Kidney (tissue), 22 donors: ENCODE measurements at places on chromosomes 3 and 15. TPM values are rescaled to one million over a fixed set of nuclear protein-coding genes. Genes with fewer than 3 reads are reported as not detected.

- H3K4me1 ChIP-seq, result peaks cover 12% of the 10 kb centered on the region
- no peaks in the 10 kb centered on the region for H3K27me3 ChIP-seq
- no peaks in the 10 kb centered on the region for H3K36me3 ChIP-seq
- DNase-seq, result peak; percentile 47
- peak overlapping the region; percentile 63 for H3K4me3 ChIP-seq
Measured at GRCh38 chr15:42490291-42490670, 660 bp downstream of the ZNF106 start.

Gene GOLGA8S
- 0.60 TPM for total RNA-seq

- no peak overlapping the region for H3K27ac ChIP-seq
- peaks cover 3% of the 10 kb centered on the region for H3K4me1 ChIP-seq
- H3K4me3 ChIP-seq, result no peak overlapping the region
- peaks cover 35% of the 10 kb centered on the region for H3K36me3 ChIP-seq
- DNase-seq, result no peak
Measured at GRCh38 chr15:63560741-63561448, 36.3 kb upstream of the FBXL22 start.

GRCh38 chr15:71899674-71900073 is 89.3 kb downstream of the NR2E3 start:
- H3K4me1 ChIP-seq, result no peaks in the 10 kb centered on the region
- H3K36me3 ChIP-seq, result peaks cover 27% of the 10 kb centered on the region
- DNase-seq, result no peak
- no peaks in the 10 kb centered on the region for H3K27me3 ChIP-seq
- no peak overlapping the region for H3K4me3 ChIP-seq

Gene IQCF5
- not detected for total RNA-seq

Gene NPAP1
- total RNA-seq, result 0.19 TPM

Gene RARRES1
- 94.0 TPM for total RNA-seq

DNA sequence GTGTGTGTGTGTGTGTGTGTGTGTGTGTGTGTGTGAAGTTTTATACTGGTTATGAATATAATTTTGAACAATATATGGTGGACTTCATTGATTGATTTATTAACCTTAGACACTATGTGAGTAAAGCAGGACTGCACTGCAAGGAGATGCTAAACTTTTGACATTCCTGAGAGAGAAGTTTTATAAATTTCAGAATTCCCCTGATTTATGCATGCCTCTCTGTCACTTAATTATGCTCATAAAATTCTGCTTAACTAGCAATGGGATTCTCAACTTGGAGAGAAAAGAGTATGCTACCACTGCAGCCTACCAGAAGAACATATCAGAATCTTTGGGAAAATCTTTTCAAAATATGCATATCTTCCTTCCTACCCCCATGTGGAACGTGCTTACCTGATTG is 144.6 kb downstream of the B3GALNT1 start:
- H3K27me3 ChIP-seq, result no peaks in the 10 kb centered on the region
- H3K4me3 ChIP-seq, result no peak overlapping the region
- DNase-seq, result no peak
- H3K36me3 ChIP-seq, result no peaks in the 10 kb centered on the region
- no peak overlapping the region for H3K27ac ChIP-seq
